Inflammatory macrophage treated with lipopolysaccharide for 1 hour (primary cell): ENCODE measurements at places on chromosomes 6 and 20.
A peak's percentile ranks its signal among the peaks of the same experiment; 100 is the strongest.

GRCh38 chr20:44527716-44528199 lies 5.9 kb upstream of the SERINC3 start:
- DNase-seq, result no peak

DNA sequence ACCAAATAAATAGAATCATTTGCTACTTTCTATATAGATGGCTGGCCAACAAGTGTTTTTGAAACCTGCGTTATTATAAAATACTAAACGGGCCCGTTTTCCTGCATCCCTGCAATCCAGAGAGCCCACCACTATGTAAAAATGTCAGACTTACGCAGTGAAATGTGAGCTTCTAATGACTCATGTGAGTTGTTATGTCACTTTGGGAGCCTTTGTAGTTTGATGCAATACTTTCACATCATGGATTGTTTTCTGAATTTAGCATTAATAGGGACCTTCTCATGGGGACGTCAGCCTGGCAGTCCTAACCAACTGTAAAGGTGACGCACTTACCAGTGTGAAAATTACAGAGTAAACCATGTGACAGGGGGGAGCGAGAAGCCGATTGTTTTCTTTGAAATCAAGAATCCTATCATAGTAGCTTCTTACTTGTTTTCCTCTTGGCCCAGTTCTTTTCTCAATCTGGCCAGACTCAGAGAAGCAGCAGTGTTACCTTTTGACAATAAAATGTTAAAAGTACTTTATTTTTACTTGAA lies 75.3 kb downstream of the SSR1 start:
- no peak for DNase-seq

DNA sequence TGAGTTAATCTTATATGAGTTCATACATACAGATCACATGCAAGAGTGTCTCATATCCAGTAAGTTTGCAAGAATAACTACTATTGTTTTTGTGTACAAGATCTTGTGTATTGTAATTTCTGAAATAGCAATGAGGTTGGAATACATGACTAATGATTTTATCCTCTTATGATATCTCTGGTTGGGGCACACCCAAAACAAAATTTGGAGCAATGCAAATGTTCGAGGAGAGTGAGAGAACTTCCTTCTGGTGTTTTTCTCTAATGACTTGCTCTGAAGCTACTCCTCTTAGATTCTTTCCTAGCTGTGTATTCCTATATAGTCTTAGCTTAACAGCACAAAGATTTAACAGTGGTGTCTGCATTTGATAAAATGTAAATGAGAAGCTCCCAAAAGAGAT lies 252.5 kb downstream of the LAMA2 start:
- no peak for DNase-seq

DNA sequence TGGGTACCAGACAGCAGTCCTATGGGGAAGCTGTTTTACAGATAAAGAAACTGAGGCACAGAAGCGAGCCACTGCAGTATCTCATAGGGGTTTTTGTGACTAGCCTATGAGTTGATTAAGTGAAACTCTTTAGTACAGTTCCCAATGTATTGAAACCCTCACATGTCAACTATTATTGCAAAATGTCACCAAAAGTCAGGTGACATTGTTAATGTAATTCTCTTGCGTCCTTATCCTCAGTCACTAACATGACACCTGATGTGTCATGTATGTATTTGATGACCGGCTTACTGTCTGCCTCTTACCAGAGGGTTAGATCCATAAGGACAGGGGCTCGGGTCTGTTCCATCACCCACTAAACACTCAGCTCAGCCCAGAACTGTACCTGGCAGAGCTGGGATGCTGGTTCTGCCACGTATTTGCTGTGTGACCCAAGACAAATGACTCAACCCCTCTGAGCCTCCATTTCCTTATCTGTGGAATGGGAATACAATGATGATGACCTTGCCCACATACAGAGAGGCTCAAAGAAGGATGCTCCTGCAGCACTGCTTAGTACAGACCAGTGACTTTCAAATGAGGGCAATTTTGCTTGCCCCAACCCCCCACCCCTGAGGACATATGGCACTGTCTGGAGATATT lies 32.9 kb downstream of the PREX1 start:
- peak; percentile 23 for DNase-seq

DNA sequence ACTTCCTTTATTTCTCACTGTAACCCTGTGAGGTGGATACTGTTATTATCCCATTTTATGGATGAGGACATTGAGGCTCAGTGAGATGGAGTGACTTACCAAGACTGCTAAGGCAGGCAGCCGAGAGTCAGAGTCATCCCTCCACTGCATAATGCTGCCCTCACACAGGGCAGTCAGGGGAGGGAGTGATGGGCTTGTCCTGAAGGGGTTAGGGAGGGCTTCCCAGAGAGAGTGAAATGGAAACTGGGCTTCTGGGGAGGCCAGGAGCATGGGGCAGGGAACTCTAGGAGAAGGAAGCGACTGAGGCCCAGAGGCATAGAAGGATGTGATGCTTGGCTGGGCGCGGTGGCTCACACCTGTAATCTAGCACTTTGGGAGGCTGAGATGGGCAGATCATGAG lies 31.1 kb downstream of the TM9SF4 start:
- no peak for DNase-seq

DNA sequence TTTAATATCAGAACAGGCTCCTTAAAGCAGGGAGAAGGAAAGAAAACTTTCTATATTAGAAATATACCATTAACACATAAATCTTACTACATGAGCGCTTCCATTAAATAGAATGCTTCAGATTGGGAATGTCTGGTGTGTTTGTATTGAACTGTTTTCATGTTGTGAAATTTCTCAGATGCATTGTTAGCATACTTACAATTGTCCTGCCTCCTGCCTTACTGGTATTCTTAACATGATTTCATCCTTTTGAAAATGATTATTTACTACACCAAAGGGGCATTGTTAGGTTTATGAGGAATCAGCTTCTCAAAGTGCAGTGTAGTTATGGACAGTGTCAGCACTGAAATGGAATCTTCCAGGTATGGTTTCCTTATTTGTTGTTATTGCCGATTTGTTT lies 145.6 kb downstream of the MTFR2 start:
- no peak for DNase-seq

DNA sequence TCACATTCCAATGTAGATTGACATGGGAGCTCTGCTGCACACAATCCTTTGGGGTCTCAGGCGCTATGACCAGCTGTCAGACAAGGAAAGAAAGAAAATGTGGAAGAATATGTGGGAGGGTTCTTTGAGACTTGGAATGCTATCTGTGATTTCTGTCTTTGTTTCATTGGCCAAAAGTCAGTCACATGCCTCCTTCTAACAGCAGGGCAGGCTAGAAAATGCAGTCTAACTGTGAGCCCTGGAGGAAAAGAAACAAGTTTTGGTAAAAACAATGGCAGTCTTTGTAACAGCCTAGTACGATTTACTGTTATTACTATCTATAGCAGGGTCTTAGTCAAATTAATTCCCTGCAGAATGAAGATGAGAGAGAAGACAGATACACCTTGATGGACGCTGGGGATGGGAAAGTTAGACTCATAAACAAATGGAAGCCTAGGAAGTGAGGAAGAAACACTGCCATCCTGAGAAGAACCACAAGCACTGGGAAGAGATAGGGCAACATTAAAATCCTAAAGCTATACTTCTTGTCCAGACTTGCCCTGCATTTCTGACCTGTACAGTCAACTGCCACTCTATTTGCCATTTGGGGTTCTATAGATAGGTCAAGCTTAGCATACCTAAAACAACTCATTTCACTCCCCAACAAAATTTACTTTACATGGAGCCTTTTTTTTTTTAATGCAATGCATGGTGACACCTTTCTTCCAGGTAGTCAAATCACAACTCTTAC lies 833.0 kb downstream of the KIF16B start:
- DNase-seq, result no peak

DNA sequence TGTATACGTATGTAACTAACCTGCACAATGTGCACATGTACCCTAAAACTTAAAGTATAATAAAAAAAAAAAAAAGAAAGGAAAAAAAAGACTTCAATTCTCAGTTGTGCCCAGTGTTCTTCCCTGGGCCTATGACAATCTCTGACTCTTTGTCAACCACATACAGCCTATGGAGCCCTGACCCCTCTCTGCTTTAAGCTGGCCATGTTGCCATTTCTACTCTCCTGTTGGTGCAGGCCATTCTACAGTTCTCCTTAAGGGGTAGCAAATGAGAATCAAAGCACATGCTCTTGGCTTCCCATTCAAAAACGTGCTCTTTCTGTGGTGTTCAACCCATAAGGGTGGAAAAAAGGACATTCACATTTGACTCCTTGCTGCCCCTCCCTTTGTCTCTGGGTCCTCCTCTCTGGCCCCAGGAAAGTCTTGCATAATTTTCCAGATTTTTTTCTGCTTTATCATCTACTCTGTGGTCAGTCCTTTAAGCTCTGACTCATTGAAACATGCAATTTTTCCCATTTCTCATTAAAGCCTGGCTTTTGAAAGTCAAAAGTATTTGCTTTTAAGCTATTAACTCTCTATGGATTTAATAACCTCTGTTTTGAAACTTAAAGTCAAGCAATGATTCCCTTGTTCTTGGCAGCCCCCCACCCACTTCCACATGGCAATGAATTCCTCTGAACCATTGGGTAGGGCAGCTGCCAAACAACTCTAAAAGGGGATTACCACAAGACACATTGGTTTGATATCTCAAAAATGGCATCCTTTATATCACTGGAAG lies 208.6 kb upstream of the MCHR2 start:
- DNase-seq, result peak; percentile 1

- no peak for DNase-seq
These were observed 193.7 kb upstream of the PROKR2 start for GRCh38 chr20:5510446-5510845.

DNA sequence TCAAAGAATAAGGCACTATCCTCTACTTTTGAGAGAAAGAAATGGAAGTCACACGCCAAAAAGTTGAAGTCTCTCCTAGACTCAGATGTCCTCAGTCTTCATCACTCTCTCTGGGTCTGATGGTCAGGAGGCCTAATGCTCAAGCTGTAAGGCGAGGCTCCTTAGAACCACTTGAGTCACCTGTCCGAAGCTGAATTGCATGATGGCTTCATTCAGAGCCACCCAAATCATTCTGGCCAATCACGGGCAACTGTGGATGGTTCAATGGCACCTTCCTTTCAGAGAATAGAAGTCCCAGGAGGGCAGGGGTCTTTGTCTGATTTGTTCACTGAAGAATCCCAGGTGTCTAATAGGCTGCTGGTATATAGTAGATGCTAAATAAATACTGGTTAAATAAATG lies 69.4 kb upstream of the RNF24 start:
- DNase-seq, result no peak

- DNase-seq, result no peak
These were observed 24.1 kb downstream of the HLA-C start for GRCh38 chr6:31247813-31248212.

DNA sequence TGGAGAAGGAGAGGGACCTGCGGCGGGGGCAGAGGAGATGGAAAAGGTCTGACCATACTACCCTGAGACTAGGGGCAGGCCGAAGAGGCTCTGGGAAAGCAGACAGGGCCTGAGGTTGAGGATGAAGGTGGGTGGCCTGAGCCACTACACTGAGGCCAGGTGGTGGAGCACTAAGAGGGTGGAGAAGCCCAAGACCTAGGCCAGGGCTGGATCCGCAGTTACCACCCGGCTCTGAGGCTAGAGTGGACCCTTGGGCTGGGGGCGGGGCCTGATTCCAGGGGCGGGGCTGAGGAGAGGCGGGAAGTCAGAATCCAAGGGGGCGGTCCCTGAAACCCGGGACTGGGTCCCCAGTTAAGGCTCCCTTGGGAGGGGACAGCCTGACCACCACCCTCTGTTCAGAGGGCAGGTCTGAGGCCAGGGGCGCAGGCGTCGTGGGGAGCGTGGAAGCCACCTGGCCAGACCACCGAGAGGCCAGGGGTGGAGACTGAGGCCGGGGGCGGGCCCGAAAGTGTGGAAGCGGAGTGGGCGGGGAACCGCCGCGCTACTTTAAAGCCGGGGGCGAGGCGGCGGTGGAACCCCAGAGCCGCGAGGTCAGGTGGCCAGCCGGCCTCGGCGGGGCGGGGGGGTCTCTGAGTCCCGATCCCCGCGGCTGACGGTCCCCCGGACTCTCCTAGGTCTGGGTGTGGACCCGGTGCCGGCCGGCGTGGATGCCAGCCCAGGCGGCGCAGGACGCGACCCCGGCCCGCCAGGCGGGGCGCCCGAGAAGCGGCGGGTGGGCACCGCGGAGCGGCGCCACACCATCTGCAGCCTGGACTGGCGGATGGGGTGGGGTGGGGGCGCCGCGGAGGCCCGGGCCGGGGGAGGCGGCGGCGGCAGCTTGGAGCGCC lies 8.3 kb downstream of the CCM2L start:
- DNase-seq, result peak; percentile 51

DNA sequence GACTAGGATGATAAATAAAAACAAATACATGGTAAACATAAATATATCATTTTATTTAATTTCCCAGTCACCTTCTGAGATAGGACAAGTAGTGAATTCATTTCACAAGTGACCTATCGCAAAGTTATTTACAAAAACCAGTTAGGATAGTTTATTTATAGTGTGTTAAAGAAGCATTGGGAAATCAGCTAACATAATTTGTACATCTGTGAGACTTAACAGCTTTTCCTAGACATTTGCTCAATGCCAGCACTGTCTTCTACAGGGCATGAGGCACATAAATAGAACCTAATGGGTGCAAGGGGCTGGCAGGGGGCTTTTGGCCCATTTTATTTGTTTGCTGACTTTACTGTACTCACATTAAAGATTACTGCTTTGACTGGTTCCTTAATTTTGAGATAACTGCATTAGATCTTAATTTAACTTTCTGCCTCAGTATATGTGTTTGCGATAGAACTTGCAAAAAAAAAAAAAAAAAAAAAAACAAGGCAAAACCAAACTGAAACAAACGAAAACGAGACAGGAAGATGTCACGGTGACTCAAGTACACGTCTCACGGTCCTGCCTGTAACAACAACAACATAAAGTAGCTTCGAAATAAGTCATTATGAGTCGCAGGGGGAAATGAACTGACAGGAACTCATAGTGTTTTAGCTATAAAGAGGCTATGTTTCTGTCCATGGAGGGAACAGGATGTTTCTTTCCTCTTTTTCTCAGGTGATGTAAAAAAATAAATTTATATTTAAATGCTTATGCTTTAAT lies 133.7 kb upstream of the GMDS start:
- DNase-seq, result no peak

DNA sequence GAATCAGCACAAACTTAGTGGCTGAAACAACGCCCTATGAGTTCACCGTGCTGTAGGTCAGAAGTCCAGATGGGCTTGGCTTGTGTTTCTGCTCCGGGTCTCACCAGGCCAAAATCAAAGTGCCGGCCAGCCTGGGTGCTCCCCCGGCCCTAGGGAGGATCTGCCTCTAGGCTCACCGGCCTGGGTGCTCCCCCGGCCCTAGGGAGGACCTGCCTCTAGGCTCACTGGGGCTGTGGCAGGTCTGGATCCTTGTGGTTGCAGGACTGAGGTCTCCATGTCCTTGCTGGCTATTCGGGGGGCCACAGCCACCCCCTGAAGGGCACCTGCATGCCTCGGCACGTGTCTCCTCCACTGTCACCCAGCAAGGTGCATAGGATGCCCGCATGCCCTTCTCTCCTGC lies 216.3 kb downstream of the TAF4 start:
- DNase-seq, result no peak

GRCh38 chr6:139904158-139904533 lies 529.7 kb upstream of the CITED2 start:
- DNase-seq, result no peak

GRCh38 chr20:23214903-23215302 lies 128.8 kb upstream of the CD93 start:
- DNase-seq, result no peak

- no peak for DNase-seq
These were observed 35.6 kb downstream of the UTRN start for GRCh38 chr6:144320741-144321140.
